ENCODE measurements at places on chromosomes 5 and 9.

DNA sequence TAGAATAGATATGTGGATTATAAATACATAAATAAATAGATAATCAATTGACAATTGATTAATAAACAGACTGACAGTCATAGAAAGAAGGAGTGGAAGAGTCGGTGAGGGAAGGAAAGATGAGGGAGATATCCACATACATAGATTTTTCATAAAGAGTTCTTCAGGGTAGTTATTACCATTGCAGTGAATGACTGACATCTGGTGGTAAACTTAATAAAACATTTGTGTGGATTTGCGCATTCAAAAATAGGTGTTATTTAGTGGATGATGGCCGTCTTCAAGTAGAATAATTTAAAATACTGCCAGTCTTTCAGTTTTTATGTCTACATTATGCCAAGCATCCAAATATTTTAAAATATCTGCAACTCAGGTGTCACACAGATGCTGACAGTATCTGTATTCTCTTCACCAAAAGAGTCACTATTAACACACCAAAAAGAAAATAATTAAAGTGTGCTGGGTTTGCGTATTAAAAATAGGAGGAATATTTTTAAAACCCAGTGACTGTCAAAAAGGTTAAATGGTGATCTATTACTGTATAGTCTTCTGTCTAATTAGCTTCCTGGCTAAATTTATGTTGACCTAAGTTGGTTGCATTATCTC lies 78.8 kb downstream of the GIN1 start:
- DNase-seq = no peak

DNA sequence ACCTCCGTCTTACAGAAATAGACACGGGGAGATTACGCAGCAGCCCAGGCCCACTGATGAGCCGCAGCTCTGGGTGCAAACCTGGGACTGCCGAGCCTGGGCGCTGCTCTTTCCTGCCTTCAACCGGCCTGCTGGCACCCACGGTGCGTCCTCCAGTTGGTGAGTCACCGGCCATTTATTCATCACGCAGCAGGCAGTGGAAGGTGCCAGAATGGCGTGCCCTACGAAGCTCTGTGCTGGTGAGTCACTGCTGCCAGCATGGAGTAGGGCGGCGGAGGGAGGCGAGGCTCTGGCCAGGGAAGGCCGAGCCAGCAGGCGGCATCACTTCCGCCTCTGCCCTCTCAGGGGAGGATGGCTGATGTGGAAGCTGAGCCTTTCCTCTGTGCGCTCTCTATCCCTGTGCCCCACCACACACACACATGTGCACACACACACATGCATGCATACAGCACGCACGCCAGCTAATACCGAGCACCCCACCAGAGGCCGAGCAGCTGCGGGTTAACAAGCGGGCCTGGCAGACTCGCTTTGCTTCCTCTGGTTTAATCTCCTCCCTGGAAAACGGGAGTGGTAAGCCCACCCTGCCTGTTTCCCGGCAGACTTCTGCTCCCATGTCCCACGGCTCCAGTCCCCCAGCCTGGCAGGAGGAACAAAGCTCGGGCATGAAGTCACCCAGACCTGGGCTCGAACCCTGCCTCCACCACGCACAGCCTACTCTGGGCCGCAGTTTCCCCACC lies 39.2 kb downstream of the OLFM1 start:
- no peak for DNase-seq

GRCh38 chr5:116598911-116599310 lies 24.3 kb upstream of the SEMA6A start:
- no peak for DNase-seq

GRCh38 chr9:133742251-133742650 lies 4.1 kb upstream of the SARDH start:
- no peak for DNase-seq

GRCh38 chr5:93219641-93220145 lies 361.3 kb downstream of the NR2F1-AS1 start:
- no peak for DNase-seq

GRCh38 chr9:128246471-128246870 lies 29.3 kb downstream of the GOLGA2 start:
- no peak for DNase-seq

- no peak for DNase-seq
Observed at GRCh38 chr5:88743231-88743834, 139.7 kb downstream of the MEF2C start.

DNA sequence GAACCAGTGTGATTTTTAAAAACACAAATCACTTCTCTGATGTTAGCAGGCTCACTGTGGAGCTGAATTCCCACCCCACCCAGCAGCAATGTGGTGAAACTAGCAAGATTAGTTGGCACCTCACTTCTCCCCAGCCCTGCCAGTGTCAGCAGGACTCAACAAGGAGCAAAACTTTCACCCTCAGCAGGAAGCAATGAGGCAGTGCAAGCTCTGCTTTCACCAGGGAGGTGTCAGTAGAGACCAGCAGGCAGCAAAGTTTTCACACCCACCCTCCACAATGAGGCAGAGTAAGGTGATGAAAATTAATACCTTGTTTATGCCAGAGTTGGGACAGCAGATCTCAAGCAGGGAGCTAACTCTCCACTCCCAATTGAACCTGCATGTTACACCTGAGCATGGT lies 565.0 kb downstream of the CETN3 start:
- no peak for DNase-seq

- no peak for DNase-seq
Observed at GRCh38 chr5:124907098-124907644, 160.7 kb upstream of the ZNF608 start.

- DNase-seq = no peak
Observed at GRCh38 chr5:69103521-69103920, 9.7 kb downstream of the SLC30A5 start.

- DNase-seq = no peak
Observed at GRCh38 chr5:19408149-19408548, 579.9 kb downstream of the CDH18 start.

DNA sequence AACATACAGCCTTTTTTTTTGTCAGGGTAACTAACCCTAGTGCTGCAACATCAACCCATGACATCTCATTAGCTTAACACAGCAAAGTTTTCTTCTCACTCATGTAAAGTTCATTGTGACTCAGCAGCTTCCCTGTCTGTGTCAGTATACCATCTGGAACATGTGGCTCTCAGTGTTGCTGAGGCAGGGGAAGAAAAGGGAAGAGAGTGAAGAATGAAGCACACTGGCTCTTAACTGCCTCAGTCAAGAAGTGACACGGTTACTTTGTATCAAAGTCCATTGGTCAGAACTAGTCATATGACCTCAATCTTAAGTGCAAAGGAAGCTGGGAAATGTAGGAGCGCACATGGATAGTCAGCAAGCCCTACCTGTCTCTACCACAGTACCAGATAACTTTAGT lies 185.0 kb upstream of the ELL2 start:
- no peak for DNase-seq

DNA sequence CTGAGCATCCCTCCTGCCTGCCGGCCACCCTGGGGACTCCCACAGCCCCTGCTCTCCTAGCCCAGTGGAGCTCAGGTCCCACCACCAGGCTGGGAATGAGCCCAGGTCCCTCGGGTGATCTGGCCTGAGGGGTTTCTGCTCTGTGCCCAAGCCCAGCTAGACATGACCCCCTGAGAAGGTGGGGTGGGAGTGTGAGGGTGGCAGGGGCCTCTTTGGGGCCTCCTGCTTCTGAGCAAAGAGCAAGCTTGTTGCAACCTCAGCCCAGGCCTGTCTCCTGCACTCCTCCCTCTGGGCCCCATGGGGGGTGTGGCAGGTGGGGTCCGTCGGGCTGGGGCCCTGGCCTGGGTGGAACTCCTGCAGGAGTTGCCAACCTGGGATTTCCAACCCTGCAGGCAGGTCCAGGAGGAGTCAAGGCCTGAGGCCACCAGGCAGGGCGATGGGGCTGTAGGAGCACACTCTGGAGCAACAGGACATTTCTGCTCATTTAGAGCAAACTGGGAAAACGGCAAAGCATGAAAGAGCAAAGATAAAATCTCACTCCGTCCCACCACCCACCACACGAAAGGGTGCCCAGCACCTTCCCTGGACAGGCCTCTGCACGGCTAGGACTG lies 11.4 kb upstream of the NRARP start:
- no peak for DNase-seq

DNA sequence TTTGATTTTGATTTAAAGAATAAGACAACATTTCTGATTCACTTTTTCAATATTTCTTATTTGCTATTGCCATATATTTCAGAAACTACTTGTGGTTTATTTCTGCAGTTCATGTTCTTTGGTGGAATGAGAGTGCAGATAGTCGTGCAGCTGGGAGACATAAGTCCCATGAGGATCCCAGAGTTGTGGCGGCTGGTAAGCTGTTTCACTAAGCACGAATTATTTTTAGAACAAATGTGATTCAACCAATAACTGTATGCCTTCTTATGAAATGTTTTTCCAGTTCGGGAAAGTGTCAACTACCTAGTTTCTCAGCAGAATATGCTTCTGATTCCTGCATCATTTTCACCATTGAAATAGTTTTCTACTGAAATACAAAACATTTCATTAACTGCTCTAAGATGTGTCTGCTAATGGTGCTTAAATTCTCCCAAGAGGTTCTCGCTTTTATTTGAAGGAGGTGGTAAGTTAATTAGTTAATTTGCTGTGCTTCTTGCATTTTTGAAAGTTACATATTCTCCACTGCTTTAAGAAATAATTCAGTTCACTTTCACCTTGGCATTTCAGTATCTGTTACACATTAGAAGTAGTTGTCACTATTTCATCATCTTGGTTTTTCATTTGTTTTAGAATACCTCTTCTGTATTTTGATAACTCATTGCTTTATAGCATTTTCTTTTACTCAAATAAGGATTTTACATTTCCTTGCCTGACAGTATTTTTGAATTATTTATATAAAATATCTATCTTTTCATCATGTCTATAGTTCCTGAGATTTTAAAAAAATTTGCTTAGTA lies 9.0 kb downstream of the NIPSNAP3B start:
- no peak for DNase-seq

DNA sequence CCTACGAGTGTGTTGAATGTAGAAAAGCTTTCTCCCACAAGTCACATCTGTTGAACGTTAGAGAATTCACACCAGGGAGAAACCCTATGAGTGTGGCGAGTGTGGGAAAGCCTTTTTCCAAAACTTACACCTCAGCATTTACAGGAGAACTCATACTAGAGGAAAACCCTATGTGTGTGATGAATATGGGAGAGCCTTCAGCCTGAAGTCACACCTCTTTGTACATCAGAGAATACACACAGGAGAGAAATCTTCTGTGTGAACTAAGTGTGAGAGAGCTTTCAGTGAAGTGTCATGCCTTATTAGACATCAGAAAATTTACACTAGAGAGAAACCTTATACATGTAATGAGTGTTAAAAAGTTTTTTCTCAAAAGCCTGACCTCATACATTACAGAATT lies 41.8 kb upstream of the GPX3 start:
- no peak for DNase-seq

Measured in effector memory CD8-positive, alpha-beta T cell (primary cell).